ENCODE measurements at places on chromosomes 3 and 15.

DNA sequence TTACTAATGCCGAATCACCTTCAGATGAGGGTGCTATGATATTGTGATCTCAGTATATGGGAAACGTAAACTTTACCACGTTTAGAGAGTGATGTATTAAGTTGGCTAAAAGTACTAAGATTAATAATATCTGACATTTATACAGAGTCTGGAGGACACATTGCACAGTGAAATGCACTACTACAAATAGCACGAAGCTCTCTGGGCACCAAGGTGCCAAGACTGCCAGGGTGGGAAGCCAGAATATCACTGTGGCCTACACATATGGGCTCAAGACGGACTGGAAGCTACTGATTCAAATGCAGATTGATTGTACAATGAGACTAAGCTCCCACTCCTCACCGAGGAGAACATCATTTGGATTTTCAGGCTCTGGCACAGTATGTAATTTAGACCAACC, 113.3 kb upstream of the LIPC start:
- H3K4me1 ChIP-seq: no peaks in the 10 kb centered on the region
- no peaks in the 10 kb centered on the region for H3K36me3 ChIP-seq
- H3K27me3 ChIP-seq: no peaks in the 10 kb centered on the region
- no peak overlapping the region for H3K4me3 ChIP-seq
- no peak overlapping the region for H3K27ac ChIP-seq

- H3K4me1 ChIP-seq: peaks cover 3% of the 10 kb centered on the region
- H3K4me3 ChIP-seq: no peak overlapping the region
- no peak for DNase-seq
- H3K27me3 ChIP-seq: peaks cover 9% of the 10 kb centered on the region
Observed at GRCh38 chr3:72102112-72102616, 317.2 kb upstream of the PROK2 start.

DNA sequence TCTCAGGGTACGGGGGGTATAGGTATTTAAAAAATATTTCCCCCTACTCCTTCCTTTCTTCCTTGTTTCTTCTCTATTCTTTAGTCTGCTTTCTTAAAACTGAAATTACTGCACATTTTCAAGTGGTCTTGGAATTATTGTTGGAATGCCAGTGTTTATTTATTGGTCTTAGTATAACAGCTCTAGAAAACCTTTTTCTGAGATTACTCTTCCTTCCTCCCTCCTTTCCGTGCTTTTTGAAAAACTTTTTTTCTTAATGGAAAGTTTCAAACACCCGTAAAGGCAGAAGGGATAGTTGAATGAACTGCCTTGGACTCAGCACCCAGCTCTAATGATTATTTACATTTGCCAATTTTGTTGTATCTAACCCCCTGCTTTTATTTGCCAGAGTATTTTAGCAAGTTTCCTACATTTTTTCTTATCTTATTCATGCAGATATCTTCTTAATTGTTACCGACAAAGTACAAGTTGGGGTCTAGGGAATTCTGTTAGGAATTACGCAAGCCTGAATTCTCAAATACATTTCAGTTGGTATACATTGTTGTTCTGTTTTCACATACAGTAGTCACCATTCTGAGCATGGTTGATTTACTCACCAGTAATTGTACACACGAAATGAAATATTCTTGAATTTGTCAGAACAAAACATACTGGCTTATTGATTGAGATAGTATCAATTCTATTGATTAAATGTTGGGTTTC, 36.2 kb downstream of the KAT2B start:
- no peak overlapping the region for H3K27ac ChIP-seq
- H3K4me3 ChIP-seq: no peak overlapping the region

DNA sequence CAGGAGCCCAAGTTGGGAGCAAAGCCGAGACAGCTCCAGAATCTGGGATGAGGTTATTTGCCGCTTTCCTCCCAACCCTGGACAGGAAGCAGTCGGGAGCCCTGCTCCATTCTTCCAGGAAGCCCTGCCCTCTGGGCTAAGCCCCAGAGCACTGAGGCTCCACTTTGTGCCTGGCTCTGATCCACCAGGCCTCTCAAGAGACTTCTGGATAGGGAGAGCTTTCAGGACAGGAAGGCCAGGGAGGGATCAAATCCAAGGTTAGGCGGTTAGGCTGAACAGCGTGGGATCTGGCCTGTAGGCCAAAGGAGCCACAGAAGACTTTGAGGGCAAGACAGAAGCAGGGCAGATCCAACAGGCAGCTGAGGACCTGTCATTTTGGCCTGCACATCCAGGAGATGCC, 835 bp downstream of the STOML1 start:
- DNase-seq: no peak
- H3K4me3 ChIP-seq: peak overlapping the region; percentile 67
- H3K27me3 ChIP-seq: no peaks in the 10 kb centered on the region
- H3K27ac ChIP-seq: no peak overlapping the region
- peaks cover 11% of the 10 kb centered on the region for H3K4me1 ChIP-seq

DNA sequence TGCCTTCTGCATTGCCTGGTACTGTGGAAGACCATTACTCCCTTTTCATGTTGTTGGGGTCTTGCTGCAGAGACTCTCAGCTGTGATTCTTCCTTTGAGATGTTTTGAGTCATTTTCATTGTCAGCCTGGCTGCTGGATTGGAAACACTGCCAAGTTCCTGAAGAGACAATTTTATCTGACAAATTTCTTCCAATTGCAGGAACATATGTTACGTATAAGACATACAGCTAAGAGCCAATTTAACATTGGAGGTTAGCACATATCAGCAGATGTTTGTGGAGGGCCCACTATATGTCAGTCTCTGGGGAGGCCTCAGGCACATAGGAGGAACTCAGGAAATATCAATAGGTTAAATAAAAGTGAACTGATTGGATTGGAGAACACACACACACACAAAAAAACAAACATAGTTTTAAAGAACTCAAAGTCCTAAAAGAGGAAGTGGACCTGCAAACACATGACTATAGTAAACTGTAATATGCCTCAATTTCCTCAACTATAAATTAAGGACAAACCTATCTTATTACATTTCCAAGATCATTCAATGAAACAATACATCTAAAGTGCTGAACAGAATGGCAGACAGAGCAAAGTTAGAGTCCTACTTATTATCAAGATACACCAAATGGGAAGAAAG, 172.3 kb downstream of the MYRIP start:
- no peak overlapping the region for H3K4me3 ChIP-seq
- no peaks in the 10 kb centered on the region for H3K4me1 ChIP-seq
- no peaks in the 10 kb centered on the region for H3K36me3 ChIP-seq
- no peak for DNase-seq
- no peaks in the 10 kb centered on the region for H3K27me3 ChIP-seq
- H3K27ac ChIP-seq: no peak overlapping the region

- no peaks in the 10 kb centered on the region for H3K27me3 ChIP-seq
- H3K36me3 ChIP-seq: no peaks in the 10 kb centered on the region
- peaks cover 2% of the 10 kb centered on the region for H3K4me1 ChIP-seq
- DNase-seq: no peak
- H3K4me3 ChIP-seq: no peak overlapping the region
Observed at GRCh38 chr15:89136818-89137772, 48.8 kb downstream of the ABHD2 start.

DNA sequence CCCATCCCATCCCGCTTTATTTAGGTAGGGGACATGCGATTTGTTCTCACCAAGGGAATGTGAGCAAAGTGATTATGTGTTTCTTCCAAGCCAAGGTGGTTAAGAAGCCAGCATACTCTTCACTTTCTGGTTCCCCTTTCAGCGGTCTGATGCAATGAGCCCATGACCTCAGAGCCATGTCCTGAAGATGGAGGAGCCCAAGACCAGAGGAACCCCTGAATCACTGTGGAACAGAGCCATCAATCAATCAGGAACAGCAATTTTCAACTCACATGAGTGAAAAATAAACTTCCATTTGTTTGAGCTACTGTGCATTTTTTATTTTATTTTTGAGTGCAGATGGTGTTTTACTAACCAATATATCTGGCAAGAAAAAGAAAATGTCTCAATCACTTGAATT, 10.8 kb downstream of the THRB start:
- no peak overlapping the region for H3K4me3 ChIP-seq
- DNase-seq: no peak
- H3K27ac ChIP-seq: no peak overlapping the region
- no peaks in the 10 kb centered on the region for H3K36me3 ChIP-seq
- H3K27me3 ChIP-seq: no peaks in the 10 kb centered on the region
- H3K4me1 ChIP-seq: no peaks in the 10 kb centered on the region

DNA sequence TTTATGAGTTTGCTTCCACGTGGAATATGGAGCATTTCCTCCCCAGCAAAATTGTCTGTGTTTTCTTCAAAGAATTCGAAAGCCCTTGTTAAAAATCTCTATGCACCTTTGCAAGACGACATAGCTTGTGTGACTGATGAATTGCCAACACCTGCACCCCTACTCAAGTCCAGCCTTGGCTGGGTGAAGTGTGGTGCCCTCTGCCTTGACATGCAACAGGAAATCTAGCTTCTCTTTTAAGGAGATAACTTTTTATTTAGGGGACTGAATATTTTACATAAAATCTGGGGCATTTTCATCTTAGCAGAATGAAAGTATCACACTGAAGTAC, 647 bp downstream of the HMG20A start:
- no peaks in the 10 kb centered on the region for H3K27me3 ChIP-seq
- H3K4me3 ChIP-seq: peak overlapping the region; percentile 80
- DNase-seq: no peak
- no peaks in the 10 kb centered on the region for H3K36me3 ChIP-seq
- peaks cover 2% of the 10 kb centered on the region for H3K4me1 ChIP-seq
- peak overlapping the region; percentile 6 for H3K27ac ChIP-seq

DNA sequence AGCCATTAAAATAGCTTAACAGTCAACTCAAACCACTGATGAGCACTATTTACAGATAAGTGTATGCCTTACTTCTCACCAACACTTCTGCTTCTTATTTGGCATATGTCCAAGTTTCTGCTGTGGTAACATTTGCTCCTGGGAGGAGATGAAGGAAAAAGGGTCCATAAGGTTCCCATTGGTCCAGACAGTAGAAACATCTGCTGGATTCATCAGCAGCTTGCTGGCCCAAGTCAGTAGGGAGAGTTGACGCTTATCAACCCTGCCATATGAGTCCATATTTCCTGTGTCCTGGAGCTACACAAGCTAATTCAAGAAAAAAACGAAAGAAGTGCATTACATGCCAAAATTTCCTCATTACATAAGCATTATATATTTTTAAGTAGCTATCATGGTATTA, 824.5 kb downstream of the CADM2 start:
- no peak for DNase-seq
- H3K36me3 ChIP-seq: no peaks in the 10 kb centered on the region
- no peak overlapping the region for H3K4me3 ChIP-seq
- H3K27ac ChIP-seq: no peak overlapping the region

GRCh38 chr3:95210878-95211277, 1148.0 kb downstream of the NSUN3 start:
- H3K4me3 ChIP-seq: no peak overlapping the region
- H3K36me3 ChIP-seq: no peaks in the 10 kb centered on the region
- DNase-seq: no peak
- no peak overlapping the region for H3K27ac ChIP-seq
- no peaks in the 10 kb centered on the region for H3K27me3 ChIP-seq
- H3K4me1 ChIP-seq: no peaks in the 10 kb centered on the region

- no peak for DNase-seq
- no peaks in the 10 kb centered on the region for H3K27me3 ChIP-seq
- no peaks in the 10 kb centered on the region for H3K36me3 ChIP-seq
- H3K4me3 ChIP-seq: no peak overlapping the region
Observed at GRCh38 chr3:30020380-30020779, 586.0 kb upstream of the TGFBR2 start.

DNA sequence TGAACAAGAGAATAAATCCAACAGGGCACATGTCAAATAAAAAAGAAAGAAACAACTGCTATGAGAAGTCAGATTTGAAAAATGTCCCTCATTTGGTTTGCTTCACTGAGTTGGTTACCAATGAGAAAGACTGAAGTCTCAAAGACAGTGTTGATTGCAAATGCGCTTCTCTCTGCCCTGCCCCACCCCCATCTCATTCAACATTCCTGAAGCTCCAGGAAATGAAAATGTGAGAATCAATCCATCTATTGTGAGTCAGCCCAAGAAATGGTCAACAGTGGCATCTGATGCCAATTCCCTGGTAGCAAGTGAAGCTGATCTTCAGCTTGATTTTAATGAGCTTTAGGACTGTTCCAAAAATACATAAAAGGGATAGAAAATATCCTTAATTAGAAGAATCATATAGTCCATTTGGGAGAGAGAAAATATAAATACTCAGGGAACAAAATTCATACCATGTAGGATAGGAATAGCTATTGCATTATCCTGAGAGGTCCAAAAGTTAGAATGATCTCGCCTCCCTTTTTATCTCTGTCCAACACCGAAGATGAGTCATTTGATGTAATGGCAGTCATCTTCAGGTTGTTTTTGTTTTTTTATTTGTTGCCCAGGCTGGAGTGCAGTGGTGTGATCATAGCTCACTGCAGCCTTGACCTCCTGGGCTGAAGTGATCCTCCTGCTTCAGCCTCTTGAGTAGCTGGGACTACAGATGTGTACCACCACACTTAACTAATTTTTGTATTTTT, 200.3 kb upstream of the UMPS start:
- DNase-seq: no peak
- H3K36me3 ChIP-seq: no peaks in the 10 kb centered on the region
- H3K27ac ChIP-seq: no peak overlapping the region
- peaks cover 9% of the 10 kb centered on the region for H3K4me1 ChIP-seq
- H3K27me3 ChIP-seq: no peaks in the 10 kb centered on the region
- no peak overlapping the region for H3K4me3 ChIP-seq

GRCh38 chr3:52820736-52821135, 9.7 kb downstream of the ITIH4 start:
- H3K27me3 ChIP-seq: no peaks in the 10 kb centered on the region
- H3K4me1 ChIP-seq: peaks cover 4% of the 10 kb centered on the region
- peak; percentile 24 for DNase-seq
- H3K4me3 ChIP-seq: no peak overlapping the region
- H3K36me3 ChIP-seq: no peaks in the 10 kb centered on the region

DNA sequence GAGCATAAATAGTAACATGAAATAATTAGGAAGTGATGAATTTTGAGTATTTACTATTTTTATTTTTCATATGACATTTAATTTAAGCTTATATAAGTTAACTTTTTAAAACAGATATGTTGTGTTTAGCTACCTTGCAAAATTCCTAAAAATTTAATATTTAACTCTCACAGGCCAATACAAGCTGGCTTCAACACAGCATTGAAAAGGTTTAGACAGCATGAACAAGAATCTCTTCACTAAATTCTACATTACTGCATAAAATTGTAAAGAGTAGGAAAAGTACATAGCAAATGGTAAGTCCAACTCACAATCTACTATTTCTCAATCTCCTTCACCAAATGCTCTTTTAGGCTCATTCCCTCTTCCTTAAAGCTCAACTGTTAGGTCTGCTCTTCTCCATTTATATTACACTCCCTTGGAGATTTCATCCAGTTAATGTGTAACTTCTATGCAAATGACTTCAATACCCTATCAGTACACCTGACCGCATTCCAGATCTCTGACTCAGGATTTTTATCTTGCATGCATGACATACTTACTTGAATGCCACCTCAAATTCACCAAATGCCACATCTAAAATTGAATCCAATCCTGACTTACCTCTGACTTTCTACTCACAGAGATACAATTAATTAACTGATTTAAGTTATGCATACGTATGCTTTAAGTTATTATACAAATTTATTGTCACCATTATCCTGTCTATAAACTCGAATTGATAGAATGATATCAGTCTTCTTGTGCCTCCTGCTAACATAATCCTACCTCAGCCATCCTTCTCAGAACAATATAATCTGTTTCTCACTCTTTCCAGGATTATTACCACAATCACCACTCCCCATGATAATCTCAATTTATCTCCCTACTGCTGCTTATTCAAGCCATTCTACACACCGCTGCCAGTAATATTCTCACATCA, 127.0 kb downstream of the STAG1 start:
- DNase-seq: peak; percentile 3
- peaks cover 2% of the 10 kb centered on the region for H3K4me1 ChIP-seq
- H3K27ac ChIP-seq: no peak overlapping the region
- no peaks in the 10 kb centered on the region for H3K27me3 ChIP-seq

Measured in neuronal stem cell (in vitro differentiated cells).